Activated naive CD4-positive, alpha-beta T cell treated with Interleukin-2 at 50 U/mL for 16 hours (primary cell): ENCODE measurements at places on chromosomes 5 and 9.

GRCh38 chr5:139658501-139658927 is 10.4 kb downstream of the CXXC5 start:
- no peak for DNase-seq

- DNase-seq: no peak
Measured at GRCh38 chr5:6572086-6572824, 60.6 kb downstream of the NSUN2 start.

GRCh38 chr5:143749581-143750205 is 62.3 kb upstream of the HMHB1 start:
- no peak for DNase-seq

GRCh38 chr5:135641734-135642487 is 63.1 kb upstream of the CXCL14 start:
- DNase-seq: no peak

DNA sequence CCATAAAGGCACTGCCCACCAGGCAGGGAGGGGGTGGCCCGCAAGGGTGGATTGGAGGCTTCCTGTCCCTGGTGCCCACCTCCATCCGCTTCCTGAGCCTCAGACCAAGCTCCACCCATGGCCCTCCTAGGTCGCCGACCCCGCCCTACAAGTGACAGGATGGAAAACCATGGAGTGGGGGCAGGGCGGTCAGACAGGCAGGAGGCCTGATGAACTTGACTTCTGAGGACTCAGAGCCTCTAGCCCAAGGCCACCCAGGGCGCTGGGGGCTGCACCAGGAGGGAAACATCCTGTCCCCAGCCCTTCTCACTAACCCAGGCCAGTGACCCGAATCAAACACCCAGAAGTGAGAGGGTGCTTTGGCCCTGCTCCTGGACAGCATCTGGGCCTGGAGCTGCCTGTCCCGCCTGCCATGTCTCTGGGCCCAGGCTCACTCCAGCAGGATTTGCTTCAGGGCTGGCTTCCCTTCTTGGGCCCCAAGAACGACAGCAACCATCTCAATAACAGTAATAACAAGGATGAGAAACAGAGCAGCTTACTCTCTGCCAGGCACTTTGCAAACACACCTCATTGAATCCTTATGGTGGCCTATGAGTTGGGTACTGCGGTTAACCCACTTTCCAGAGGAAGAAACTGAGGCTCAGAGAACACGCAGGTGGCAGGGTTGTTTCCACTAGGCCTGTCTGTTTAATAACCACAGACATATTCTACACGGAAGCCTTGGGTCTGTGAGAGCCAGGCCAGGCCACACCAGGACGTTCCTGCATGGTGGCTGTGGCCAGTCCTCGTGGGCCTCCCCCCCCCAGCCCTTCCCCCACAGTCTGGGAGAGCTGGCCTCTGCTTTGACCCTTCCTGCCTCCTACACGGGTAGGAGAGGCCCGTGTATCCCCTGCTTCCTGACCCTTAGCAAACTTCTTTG is 4.4 kb upstream of the ST6GALNAC6 start:
- DNase-seq: peak; percentile 74

DNA sequence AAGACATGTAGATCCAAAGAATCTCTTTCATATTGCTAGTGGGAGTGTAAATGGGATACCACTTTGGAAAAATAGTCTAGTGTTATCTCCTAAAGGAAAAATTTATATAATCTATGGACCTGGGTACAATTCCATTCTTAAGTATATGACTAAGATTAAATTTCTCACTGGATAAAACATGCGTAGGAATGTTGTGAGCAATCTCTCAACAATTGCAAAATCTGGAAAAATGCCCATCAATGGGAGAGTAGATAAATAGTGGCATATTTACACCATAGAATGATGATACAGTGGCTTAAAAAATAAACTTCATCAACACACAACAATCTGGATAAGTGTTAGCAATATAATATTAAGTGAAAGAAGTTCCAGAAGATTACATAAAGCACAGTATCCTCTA is 469.5 kb downstream of the MAN2A1 start:
- DNase-seq: no peak

DNA sequence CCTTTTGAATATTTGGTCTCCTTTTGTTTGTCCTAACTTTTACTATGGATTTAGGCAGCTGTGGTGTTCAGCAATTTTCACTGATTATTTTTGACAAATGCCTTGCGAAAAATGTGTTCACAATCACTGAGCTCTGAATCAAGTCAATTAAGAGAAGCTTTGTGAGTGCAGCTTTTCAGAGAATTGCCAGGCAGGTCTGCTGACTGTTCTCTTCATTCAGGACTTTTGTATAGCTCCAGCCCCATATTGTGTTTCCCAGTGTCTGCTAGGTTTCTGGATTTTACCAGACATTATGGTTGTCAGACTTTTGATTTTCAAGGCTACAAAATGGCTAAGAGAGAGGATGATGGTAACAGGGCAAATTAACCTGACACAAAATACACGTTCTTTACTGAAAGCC is 1055.9 kb downstream of the CDH18 start:
- DNase-seq: no peak

DNA sequence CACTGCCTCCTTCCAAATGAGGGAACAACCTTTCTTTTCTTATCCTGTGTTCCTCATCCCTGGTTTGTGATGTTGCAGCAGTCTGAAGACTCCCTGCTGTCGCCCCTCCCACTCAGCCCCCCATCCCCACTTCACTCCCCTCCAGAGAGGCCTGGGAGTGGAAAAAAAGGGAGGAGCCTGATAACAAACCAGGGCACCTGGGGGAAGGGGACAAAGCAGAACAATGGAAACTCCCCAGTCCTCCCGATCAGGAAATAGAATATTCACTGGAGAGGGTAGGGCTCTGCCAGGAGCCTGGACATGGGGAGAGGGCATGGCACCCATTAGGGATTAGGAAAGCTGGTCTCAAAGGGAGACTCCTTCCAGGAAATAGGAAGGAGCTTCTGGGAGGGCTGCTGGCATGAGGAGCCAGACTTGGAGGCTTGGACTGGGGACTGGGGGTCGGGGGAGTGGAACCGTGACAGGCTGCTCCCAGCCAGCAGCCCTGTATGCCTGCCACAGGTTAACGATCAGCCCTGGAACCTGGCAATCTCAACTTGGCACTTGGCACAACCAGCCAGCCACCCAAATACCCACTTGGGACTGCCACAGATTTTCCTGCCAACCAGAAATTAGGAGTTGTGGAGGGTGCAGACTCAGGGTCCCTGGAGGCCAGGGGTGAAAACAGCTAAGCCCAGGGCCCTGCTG is 20.0 kb downstream of the PCDH1 start:
- no peak for DNase-seq

DNA sequence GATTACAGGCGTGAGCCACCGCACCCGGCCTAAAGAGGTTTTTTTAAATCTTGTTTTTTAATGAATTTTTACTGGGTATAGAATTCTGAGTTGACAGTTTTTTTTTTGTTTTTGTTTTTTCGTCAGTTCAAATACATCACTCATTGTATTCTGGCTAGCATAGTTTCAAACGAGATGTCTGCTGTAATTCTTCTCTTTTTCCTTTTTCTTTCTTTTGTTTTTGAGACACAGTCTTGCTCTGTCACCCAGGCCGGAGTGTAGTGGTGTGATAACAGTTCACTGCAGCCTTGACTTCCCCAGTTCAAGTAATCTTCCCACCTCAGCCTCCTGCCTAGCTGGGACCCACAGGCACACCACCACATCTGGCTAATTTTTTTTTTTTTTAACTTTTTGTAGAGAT is 2.2 kb upstream of the PRRT1B start:
- DNase-seq: no peak

DNA sequence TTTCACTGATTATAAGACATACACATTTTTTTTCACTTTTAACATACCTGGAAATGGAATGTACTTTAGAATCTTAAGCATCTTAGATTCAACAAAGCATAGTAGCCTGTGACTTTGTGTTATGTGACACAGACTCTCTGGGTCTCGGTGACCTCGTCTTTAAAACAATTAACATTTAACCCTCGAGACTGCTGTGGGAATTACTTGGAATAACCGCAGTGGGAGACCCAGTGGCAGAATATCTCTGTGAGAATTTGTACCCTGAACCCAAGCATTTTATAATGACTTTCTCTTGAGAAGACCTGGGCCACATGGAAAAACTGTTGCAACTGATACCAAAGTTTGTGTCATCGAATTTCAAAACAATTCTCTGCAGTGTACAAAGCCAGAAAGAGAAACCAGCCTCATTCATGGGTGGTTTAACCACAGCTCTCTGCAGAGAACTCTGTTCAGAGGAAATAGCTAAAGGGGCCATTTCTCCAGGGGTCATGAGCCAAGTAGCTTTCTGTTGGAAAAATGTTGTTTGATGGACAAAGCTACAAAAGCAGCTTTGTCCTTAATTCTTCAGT is 10.0 kb upstream of the RETREG1 start:
- DNase-seq: peak; percentile 8

DNA sequence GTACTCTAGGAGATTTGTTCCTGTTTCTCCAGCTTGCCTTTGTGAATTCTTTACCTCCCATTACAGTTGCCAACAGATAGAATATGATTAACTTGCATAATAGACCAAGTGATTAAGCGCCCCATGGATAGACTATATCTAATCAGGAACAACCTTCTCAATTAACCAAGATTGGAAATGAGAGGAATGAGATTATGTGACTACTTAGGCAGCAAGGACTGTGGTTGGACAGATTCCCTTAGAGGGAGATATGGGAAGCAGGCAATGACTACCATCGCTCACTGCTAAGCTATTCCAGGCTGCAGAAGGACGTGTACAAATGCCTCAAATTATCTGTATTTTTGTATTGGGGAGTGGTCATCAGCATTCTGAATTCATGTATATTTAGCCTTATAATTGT is 278.1 kb upstream of the DAB2 start:
- DNase-seq: no peak

DNA sequence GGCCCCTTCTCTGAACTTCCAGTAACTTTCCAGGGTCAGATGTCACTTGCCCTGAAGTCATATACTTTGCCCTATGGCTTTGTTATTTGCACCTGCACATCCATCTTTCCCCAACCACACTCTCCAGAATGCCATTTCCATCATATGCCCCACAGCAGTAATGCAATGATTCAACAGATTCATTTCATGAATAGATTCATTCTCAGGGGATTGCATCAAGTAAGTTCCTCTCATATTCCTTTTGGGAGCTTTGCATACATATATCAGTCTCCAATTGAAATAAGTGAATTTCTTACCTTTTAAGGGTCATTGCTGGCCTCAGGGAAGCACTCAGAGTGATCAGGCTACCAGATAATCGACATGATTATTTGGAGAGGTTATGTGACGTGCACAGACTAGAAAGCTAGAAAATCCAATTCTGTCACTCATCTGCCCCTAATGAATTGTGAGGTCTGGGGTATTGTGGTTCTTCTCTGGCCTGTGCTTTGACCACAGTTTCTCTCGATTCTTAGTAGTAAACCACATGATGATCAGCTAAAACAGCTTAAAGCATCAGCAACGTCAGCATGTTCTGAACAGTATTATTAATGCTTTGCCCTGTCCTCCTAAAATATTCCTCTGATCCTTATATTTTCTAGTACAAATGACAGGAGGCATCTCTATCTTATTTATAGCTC is 179.9 kb downstream of the ATPSCKMT start:
- DNase-seq: no peak

DNA sequence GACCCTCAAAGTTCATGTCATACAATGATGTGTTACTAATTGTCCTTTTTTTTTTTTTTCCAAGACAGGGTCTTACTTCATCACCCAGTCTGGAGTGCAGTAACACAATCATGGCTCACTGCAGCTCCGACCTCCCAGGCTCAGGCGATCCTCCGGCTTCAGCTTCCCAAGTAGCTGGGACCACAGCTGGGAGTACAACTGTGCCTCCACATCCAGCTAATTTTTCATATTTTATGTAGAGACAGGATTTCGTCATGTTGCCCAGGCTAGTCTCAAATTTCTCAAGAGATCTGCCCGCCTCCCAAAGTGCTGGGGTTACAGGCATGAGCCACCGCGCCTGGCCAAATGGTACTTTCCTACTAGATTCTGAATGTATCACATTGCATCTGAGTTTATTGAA is 49.4 kb upstream of the EBF1 start:
- no peak for DNase-seq

- no peak for DNase-seq
Measured at GRCh38 chr5:53052499-53052898, 57.1 kb downstream of the MOCS2 start.

DNA sequence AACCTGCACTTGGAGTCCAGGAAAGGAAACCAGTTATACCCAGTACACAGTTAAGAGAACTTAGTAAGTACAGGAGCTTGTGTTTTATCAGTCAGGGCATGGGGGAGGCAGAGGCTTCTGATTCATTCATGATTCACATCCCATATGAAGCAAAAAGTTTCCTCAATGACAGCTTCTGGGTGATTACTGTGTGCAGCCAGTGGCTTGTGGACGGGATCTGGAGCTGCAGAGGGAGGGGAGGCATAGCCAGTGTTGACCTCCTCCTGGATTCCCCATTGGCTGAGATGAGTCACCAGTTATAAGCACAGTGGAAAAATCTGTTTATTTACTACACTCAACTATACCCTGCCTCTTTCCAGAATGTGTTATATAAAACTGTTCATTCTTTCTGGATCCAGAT is 17.7 kb downstream of the IL31RA start:
- DNase-seq: peak; percentile 37

DNA sequence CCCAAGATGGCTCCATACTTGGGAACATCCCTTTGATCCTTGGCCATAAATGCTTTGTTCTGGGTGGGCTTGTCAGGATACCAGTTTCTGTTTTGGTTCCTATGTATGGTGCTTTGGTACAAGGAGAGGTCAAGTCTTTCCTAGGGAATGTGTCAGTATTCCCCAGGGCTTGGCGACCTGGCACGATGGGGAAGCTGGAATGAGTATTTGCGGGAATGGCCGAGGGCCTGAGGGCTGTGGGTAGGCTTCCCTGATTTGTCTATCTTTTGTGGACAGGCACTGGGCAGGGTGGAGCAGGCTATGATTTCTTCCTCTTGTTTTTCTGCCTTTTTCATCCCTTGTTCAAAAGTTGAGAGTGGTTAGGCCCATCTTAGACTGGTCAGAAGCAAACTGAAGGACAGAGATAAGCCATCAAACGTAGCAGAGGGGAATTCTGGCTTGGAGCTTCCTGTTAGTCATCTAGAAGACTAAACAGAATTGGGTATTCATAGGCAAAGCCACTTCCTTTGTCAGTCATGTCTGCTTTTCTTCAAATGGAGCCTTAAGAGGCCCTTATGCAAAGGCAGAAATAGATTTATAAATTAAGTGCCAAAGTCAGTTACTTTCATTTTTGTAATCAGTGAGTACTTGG is 13.7 kb downstream of the DOCK2 start:
- no peak for DNase-seq

GRCh38 chr9:88984543-88984883 is 6.8 kb upstream of the S1PR3 start:
- DNase-seq: no peak

GRCh38 chr5:132313961-132314432 is 19.8 kb downstream of the SLC22A4 start:
- DNase-seq: no peak
